ENCODE measurements at places on chromosomes 11 and 22. TPM values are rescaled to one million over a fixed set of nuclear protein-coding genes. Genes with fewer than 3 reads are reported as not detected.

Gene OR8A1
- total RNA-seq, result not detected

Gene YPEL4
- total RNA-seq, result 0.48 TPM

Gene OR2AG1
- not detected for total RNA-seq

Gene TRIM48
- total RNA-seq, result not detected

Gene OR52A1
- total RNA-seq, result not detected

Gene MISFA
- total RNA-seq, result 7.9 TPM

All from PC-9 (cell line).